ENCODE measurements at places on chromosomes 13 and 19.

GRCh38 chr13:39318161-39318560 lies 279.9 kb downstream of the NHLRC3 start:
- DNase-seq: no peak

DNA sequence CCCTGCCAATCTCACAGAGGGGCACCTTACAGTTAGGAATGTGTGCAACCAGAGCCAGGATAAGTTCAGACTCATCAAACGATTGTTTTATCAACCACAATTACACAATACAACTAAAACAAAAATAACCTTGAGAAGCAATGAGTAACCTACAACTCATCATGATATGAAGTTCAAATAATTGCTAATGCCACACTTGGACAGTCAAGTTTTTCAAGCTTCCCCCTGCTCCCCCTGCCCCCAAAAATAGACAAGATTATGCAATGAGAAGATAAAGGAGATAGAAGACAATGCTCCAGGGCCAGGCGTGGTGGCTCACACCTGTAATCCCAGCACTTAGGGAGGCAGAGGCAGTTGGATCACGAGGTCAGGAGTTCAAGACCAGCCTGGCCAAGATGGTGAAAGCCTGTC lies 13.6 kb upstream of the KPNA3 start:
- no peak for DNase-seq

DNA sequence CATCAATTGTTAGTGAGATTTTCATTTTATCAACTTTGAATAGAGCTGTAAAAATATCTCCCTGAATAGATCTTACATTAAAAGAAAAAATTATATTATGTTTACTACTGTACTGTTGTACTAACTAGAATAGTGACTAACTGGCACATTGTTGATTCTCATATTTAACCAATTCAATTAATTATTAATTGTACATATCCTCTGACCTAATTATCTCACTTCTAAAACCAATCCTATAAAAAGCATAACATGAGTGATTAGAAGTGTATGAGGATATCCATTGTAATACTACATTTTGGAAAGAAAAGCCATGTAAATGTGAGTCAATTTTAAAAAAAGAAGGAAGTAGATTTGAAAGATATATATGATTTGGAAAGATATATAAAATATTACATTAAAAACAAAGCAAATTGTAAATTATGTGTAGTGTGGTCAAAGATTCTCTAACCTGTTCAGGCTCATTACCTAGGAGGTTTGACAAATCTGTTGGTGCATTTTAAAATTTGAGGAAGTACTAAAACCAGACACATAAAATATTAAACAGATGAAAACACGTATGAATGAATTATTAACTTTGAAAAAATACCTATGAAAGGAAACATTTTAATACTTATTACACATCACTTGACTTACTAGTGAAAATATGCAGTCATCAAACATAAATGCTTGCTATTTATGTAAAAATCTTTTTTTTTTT lies 829.8 kb upstream of the SLC10A2 start:
- no peak for DNase-seq

- no peak for DNase-seq
Observed at GRCh38 chr13:106593132-106593531, 25.2 kb upstream of the ARGLU1 start.

GRCh38 chr13:110006304-110006703 lies 219.9 kb upstream of the IRS2 start:
- DNase-seq: no peak

- DNase-seq: peak; percentile 48
Observed at GRCh38 chr13:43879755-43880181, at the start of gene LACC1. Gene LACC1 (plus strand): TSS chr13:43879904. CDS start chr13:43880986, 1,082 bp downstream.

Data from activated CD8-positive, alpha-beta memory T cell treated with anti-CD3 and anti-CD28 coated beads, Interleukin-2, amount 10 ng/mL, durations not matched to agents 7 days and 5 days (primary cell).